ENCODE measurements at places on chromosomes 6 and 20. TPM values are rescaled to one million over a fixed set of nuclear protein-coding genes. Genes with fewer than 3 reads are reported as not detected.
A peak's percentile ranks its signal among the peaks of the same experiment; 100 is the strongest.

MMP24 gene
- 17.1 TPM for total RNA-seq

CRYBG1 gene
- 16.0 TPM for total RNA-seq

SNX3 gene
- 142 TPM for total RNA-seq

SEMG1 gene
- total RNA-seq: not detected

BNIP5 gene
- total RNA-seq: not detected

ADGRG6 gene
- total RNA-seq: 33.4 TPM

TBXT gene
- not detected for total RNA-seq

FAM217A gene
- total RNA-seq: not detected

KAT14 gene
- 22.3 TPM for total RNA-seq

- DNase-seq: no peak
Observed at GRCh38 chr6:163826629-163827028, 412.1 kb downstream of the QKI start.

- no peak for DNase-seq
Observed at GRCh38 chr20:24169256-24169655, 180.7 kb upstream of the GGTLC1 start.

- DNase-seq: no peak
Observed at GRCh38 chr6:16446273-16446672, 207.9 kb downstream of the GMPR start.

- DNase-seq: no peak
Observed at GRCh38 chr6:24995270-24995669, 59.5 kb upstream of the RIPOR2 start.

DNA sequence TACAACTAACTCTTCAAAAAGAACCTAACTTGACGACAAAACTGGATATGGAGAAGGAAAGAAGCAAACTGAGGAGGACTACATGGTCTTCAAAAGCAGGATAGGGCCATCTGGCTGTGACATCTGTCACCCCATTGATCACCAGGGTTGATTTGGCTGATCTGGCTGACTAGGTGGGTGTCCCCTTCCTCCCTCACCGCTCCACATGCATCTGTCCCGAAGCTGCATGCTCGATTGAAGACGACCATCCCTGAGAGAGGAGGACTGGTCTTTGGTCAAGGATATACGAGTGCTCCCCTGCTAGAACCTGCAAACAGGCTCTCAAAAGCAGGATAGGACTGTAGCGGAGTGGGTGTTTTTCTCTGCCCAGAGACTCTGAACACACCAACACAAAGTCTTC, 21.7 kb downstream of the CPNE1 start:
- no peak for DNase-seq

DNA sequence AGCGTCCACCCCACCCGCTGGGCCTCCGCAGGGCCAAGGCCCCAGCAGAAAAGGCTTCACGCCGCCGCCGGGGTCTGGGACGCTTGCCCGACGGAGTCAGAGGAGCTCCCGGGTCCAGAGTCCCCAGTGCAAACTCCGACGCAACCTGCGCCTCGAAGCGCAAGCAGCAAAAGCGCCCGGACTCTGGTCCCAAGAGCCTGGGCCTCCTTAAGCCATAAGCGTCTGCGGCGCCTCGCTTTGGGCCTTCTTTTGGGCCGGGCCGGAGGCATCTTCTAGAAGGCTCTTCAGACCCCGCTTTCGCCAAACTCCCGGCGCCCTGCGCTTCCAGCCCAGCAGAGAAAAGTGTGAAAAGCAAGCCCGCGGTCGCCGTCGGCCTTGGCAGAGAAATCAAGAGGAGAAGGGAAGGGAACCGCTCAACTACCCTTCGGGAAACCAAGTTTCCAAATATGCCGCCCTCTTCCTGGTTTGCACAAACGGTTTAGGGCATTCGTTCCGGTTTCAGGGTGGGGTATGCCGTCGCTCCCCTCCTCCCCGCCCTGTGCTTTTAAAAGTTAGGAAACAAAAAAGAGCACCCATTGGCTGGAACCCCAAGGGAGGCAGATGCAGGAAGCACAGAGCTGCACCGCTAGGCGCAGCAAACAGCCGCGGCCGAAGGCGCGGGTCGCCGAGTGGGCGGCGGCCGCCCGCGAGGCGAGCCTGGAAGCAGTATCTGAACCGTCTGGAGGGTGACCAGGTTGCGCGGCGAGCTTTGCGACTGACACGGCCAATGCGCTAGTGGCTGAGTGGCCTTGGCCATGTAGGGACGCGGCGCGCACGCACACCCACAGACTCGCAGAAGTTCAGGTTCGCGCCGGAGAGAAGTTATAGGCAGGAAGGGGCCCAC, 1.2 kb downstream of the TBX18 start:
- no peak for DNase-seq

GRCh38 chr20:6588296-6588695, 179.2 kb upstream of the BMP2 start:
- DNase-seq: peak; percentile 21

GRCh38 chr6:63448229-63448628, 124.1 kb upstream of the LOC128125822 start:
- DNase-seq: no peak

GRCh38 chr6:14792118-14792955, 453.5 kb upstream of the JARID2 start:
- no peak for DNase-seq

- no peak for DNase-seq
Observed at GRCh38 chr6:107582086-107582485, 92.2 kb downstream of the SOBP start.

DNA sequence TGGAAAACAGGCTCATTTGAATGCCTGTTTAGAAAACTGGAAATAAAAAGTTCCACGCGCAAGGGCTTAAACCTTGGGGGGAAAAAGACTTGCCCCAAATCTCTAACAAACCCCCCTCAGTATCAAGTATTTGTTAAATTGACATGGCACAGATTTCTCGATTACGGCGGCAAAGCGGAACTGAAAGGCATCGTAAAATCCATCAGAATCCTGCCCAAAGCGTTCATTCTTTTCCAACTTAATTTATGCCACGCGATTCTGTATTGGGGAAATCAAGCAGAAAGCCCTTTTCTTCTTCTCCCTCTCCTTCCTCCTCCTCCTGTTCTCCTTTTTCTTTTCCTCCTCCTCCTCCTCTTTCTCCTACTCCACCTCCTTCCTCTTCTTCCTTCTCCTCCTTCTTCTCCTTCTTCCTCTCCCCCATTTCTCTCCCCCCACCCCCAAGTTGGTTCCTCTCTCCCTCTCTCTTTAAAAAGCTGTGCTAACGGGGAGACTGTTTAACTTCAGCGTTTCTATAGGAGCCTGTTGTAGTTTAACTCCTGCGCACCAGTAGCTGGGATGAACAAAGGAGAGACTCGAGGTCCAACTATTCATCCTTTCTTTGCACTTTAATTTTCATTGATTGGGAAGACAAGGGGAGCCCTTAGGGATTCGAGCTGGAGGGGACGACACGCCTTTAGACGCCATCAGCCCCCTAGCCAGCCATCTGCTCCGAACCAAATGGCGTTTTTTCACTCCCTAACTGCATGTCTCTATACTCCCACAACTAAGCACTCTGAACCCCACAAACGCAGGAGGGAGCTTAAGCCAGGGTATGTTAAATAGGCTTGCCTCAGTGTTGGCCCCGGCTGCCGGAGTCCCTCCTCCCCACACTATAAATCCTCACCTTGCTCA, 2.7 kb upstream of the DLL1 start:
- no peak for DNase-seq

DNA sequence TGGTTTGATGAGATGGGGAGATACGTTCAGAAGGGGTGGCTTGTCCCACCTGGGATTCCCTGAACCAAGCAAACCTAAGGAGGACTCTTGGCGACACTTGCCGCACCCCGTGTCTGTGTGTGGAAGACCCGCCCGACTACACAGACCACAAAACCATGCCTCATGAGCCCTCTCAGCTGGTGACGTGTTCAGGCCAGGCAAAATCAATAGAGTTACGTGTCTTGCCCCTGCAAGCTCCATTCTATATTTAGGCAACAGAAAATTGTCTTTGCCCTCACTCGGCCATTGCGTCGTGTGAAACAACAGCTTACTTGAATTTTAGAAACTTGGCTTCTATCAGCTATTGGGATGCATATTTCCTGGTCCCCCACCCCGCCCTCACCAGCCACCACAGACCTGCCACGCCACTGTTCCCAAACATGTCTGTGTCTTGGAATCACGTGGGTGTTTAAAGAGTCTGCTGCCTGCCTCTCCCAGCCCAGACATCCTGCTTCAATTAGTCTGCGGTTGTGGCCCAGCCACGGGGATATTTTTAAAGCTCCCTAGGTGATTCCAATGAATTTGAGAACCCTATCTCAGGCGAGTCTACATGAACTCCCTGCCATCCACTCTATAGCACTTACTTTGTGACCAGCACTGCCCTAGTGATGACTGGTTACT, 279.2 kb upstream of the EXOC2 start:
- DNase-seq: no peak

DNA sequence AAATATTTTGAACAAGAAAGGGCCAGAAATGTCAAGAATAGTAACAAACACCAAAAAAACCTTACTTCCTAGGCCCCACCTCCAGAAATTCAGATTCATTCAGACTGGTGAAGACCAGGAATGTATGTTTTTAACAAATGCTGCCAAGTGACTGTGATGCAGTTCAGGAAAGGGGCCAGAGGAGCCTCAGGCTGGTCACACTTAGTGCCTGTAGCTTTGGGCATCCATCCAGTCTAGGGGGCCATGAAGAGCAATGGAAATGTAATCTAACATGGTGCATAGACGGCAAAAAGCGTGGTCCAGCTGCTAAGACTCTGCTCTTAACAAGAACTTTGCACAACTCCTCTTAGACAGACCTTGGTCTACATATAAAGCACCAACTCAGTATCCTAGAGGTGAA, 7.1 kb downstream of the GJA1 start:
- DNase-seq: no peak

- DNase-seq: no peak
Observed at GRCh38 chr6:2855061-2855519, 13.4 kb upstream of the SERPINB1 start.

DNA sequence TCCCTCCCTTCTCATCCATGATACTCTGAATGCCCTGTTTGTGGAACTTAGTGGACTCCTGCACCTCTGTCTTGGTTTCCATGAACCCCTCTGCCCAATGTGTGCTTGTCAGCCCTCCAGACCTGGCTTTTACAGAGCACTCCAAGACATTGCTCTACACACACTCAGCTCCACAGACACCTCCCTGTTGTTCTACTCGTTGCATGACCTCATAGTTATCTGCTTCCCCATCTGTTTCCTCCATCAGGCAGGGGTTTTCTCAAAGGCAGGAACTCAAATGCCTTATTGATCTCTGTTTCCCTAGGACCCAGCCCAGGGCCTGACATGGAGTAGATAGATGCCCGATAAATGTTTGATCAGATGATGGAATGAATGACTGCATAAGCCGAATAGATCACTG, 13.3 kb downstream of the PLCG1 start:
- no peak for DNase-seq

DNA sequence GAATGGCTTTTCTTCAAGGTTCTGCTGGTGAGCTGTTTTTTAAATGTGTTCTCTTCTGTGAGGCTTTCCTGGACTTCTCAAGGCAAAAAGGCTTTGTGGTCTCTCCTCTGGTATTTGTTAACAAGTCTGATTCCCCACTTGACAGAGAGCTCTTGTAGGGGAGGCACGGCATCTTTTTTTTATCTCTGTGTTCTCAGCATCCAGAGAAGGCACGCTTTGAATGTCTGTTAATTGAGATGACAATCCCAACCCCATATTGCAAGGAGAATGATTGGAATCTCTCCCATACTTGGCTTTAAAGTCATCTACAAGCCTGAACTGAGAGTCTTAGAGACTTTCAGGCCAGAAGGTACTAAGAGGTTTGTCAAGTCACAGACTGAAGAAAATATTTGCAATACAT, 22.6 kb downstream of the EDN1 start:
- DNase-seq: no peak

DNA sequence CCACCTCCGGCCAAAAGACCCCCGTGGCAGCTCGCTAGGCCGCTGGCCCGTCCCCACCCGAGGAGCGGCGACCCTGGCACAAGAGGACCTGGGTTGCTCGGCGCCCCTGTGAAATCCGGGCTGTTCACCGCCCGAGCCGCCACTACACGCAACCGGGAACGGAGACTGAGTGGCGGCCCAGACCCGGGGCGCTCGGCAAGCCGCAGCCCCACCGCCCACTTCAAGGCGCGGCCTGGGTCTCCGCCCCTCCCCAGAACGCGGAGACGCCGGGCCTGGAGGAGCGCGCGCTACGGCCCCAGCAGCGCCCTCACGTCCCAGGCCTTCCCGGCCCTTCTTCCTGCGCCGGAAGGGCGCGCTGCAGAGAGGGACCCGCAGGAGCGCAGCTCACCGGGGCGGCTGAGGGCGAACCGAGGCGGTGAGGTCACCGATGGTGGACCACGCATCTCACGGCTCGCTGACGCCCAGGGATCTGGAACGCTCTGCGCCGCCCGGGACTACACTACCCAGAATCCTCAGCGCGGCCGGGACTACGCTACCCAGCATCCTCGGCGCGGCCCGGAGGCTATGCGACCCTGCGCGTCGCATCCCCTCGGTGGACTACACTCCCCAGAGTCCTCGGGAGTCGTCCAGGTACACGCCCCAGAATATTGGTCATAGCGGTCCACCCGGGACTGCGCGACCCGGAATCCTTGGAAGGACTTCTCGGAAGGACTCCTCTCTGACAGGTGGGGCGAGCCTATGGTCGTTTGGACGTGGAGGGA, at the start of gene ZNF337:
ZNF337 (minus strand) TSS at position 483 of the 761 bp plus-strand sequence. CDS start 10,436 bp downstream, outside the sequence.
- peak; percentile 95 for DNase-seq

DNA sequence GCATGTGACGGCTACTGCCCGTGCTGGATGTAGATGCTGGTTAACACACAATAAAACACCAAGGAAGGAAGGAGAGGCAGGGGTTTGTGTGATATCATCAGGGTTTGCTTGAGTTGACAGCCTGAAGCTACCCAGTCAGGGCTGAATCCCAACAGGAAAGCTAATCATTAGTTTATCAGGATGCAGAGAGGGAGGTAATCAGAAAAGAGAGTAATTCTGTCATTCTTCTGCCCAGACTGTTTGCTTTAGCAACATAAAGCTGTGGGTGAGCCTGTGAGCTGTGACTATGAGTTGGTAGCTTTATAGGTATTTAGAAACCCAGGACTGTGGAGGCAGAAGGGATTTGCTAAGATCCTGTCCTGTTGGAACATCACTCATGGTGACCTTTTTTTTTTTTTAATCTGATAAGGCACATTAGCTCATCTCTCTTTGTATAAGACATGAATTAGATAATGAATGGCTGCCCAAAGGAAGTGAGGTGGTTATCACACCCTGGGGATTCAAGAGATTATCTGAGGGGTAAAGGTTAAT, 79.3 kb downstream of the CAP2 start:
- peak; percentile 96 for DNase-seq

GRCh38 chr6:92945799-92946198, 473.6 kb downstream of the EPHA7 start:
- no peak for DNase-seq

DNA sequence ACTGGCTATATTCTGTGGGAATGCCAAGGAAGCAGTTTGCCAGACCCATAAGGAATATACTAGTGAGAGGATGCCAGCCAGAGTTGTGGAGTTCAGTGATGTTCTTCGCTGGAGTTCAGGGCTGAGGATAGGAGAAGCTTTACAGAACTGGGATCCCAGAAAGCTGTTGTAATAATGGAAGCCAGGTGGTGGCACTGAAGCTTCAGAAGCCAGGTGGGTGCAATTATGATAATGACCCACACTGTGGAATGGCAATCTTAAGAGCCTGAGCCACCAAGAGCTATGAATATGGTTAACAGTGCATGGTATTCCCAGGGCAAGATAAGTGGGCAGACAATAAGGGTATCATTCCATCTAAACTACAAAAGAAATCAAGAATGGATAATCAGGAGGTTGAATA, 25.1 kb upstream of the ENPP1 start:
- DNase-seq: no peak
